IMR-90 (cell line): ENCODE measurements at places on chromosomes 7 and 10. TPM values are rescaled to one million over a fixed set of nuclear protein-coding genes. Genes with fewer than 3 reads are reported as not detected.
A peak's percentile ranks its signal among the peaks of the same experiment; 100 is the strongest.

DNA sequence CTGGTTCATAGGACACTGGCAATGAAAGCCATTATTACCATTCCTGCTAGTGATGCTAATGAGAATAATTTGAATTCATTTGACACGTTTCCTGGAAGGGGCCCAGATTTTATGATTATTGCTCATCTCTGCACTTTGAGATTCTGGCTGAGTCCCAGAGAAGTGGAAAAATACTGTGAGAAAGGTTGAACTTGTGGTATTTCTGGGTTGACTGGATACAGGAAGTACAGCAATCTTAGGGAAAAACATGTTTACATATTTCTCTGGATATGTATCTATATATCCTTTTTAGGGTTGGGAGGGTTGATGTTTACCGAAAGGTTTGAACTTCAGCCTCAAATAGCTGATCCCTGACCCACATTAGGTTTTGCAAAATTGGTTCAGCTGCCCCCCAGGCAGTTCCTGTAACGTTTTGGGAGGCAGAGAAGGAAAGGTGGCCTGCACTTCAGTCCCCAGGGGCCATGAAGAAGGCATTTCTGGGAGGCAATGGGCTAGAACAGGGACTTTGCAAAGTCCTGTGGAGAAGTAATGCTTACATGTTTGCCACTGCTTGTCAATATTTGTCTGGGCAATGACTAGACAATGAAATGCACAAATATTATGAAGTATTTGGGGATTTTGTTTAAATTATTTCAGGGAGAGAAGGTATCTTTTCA, 253.7 kb upstream of the PITRM1 start:
- DNase-seq = peak; percentile 82
- H3K36me3 ChIP-seq = no peaks in the 10 kb centered on the region
- peaks cover 14% of the 10 kb centered on the region for H3K4me1 ChIP-seq
- H3K27me3 ChIP-seq = no peaks in the 10 kb centered on the region

DNA sequence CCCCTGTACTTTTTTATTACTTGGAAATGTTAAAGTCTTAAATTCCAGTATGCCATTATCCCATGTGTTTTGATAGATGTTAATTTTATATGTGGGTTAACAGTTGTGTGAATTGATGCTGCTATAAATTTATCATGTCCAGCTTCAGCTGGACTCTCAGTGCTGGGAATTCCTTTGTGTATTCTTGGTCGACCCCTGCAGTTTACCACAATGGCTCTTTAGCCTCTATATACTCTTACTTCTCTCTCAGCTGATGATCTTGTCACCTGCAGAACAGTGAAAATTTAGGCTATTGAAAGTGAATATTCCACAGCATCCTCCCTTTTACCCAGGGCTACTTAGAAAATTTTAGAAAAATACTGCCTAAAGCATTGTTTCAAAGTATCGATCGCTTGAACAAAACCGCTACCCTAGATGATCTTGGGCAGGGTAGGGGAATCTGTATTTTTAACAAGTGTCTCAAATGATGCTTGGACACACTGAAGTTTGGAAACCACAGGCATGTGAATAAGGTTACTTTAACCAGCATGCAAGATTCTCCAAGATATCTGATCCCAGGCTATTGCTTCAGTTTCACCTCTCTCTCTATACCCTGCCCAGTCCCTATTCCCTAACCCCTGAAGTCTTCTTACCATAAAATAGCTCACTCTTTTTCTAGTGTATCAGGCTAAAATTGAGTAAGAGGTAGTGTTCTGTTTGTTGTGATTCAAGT, 25.4 kb downstream of the LCOR start:
- H3K36me3 ChIP-seq = peaks cover 9% of the 10 kb centered on the region
- no peaks in the 10 kb centered on the region for H3K27me3 ChIP-seq
- H3K27ac ChIP-seq = no peak overlapping the region
- no peak overlapping the region for H3K4me3 ChIP-seq
- no peak for DNase-seq

DNA sequence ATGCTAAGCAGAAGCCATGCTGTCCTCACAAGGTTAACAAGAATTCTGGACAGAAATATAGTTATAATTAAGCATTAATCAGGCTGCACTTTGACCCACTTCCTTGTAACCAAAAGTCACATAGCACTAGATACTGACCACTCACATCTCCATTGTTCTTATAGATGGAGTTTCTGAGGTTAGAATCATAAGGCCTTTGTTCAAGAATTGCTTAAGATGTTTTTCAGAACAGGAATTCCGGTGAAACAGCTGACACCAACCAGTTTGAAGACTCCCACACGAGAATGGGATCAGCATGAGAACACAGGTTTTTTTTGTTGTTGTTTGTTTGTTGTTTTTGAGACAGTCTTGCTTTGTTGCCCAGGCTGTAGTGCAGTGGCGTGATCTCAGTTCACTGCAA, 488.3 kb upstream of the NRP1 start:
- H3K4me3 ChIP-seq = no peak overlapping the region
- DNase-seq = no peak
- no peaks in the 10 kb centered on the region for H3K36me3 ChIP-seq
- no peak overlapping the region for H3K27ac ChIP-seq
- no peaks in the 10 kb centered on the region for H3K4me1 ChIP-seq
- peaks cover 4% of the 10 kb centered on the region; the same call in 1 of the 2 replicates for H3K27me3 ChIP-seq

DNA sequence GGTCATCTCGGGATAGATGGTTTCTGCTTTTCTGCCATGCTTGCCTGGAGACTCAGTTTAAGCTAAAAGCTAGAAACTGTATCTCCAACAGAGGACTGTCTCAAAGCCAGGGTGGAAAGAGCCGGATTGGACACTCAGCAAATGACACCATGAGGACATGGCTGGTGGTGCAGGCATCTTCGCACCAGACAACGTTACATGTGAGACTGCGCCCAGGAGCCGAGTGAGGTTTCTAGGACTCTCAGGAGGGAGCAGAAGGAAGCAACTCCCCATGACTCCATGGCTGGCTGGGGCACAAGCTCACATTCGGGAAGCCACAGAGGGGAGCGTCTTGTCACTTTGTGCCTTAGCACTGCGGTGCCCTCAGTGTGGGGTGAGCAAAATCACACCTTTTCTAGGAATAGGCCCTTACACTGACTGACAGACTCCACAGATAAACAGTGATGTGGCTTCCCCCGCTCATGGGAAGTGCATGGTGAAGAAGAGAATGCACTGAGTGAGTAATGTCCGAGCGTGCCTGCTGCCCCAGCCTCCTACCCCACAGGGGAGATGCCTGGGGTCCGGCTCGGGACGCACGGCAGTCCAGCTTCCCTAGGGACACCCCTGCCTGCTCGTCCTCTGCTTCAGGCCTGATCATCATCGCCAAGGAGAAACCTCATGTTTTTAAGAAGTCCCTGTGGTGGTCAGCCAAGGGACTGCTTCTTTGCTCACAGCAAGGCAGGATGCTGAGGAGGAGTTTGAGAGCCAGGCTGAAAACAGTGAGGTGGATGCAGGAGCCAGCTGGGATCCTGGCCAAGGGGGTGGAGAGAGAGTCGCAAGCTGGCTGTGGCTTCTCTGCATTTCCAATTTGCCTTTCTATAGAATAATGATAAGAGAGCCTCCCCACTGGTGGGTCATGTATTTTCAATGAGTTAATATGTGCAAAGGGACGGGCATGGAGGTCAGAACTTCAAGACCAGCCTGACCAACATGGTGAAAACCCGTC, 52.2 kb upstream of the FXYD4 start:
- DNase-seq = no peak
- no peak overlapping the region for H3K4me3 ChIP-seq
- H3K27ac ChIP-seq = no peak overlapping the region

- DNase-seq = no peak
- no peak overlapping the region for H3K4me3 ChIP-seq
- no peaks in the 10 kb centered on the region for H3K4me1 ChIP-seq
These were observed 59.4 kb upstream of the ASAH2 start for GRCh38 chr10:50310560-50311174.

- no peaks in the 10 kb centered on the region for H3K36me3 ChIP-seq
- H3K4me3 ChIP-seq = no peak overlapping the region
- H3K27me3 ChIP-seq = peaks cover 21% of the 10 kb centered on the region
- H3K27ac ChIP-seq = no peak overlapping the region
These were observed 25.1 kb upstream of the GHRHR start for GRCh38 chr7:30938435-30939316.

- H3K4me3 ChIP-seq = no peak overlapping the region
- H3K36me3 ChIP-seq = peaks cover 1% of the 10 kb centered on the region; the same call in 1 of the 2 replicates
- H3K4me1 ChIP-seq = no peaks in the 10 kb centered on the region
- DNase-seq = no peak
These were observed 34.0 kb downstream of the SPDYE6 start for GRCh38 chr7:102322202-102322715.

DNA sequence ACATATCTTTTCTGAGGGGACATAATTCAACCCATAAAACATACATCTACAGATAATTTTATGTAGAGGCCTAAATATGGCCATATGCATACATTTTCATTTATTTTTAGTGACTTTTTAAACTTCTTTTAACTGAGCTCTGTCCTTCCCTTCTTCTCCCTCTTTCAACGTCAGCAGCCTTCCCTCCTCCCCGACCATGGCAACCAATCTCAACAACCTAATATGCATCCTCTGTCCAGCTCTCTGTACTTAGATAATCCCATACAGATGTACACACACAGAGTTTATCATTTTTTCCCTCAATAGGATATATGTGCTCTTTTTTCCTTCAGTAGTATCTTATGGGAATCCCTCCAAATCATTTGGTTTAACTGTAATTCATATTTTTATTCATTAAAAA, 94.3 kb downstream of the CCDC71L start:
- no peak overlapping the region for H3K4me3 ChIP-seq
- no peaks in the 10 kb centered on the region for H3K27me3 ChIP-seq
- no peaks in the 10 kb centered on the region for H3K36me3 ChIP-seq
- no peak overlapping the region for H3K27ac ChIP-seq
- DNase-seq = no peak
- H3K4me1 ChIP-seq = peaks cover 8% of the 10 kb centered on the region

DNA sequence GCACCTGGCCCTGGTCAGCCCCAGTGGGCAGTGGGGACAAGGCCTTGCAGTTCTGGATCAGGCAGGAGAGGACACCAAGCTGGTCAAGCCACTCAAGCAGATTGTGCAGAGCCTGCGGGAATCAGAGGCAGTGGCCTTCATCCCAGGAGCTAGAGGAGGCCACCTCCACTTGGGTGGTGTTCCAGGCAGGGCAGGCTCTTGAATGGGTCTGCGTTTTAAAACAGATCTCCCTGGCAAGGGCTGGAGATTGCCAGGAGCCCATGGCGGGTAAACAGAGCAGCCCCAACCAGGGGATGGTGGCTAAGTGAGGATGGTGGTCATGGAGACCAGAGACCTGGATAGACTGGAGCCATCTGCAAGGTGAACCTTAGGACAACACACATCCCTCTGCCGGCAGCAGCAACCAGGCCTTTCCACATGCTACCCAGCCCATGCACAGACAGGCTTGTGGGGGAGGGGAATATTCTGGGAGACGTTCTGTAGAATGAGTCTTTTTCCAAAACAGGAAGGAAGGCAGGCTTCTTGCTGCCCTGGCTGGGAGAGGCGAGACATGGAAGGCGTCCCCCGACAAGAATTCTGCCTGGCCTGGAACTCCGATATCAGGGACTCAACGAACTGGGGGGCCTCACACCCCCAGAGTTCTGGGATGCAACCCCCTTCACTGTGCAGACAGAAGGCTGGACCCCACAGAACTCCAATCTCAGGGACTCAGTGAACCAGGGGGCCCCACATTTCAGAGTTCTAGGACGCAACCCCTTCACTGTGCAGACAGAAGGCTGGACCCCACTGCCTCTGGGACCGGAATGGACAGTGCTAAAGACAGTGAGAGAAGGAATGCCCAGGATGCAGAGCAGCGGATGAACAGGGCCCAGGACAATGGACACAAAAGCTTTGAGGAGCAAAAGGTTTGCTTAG, 264.8 kb downstream of the PTPRN2 start:
- no peaks in the 10 kb centered on the region for H3K4me1 ChIP-seq
- no peak overlapping the region for H3K27ac ChIP-seq
- no peak for DNase-seq
- H3K36me3 ChIP-seq = no peaks in the 10 kb centered on the region
- no peaks in the 10 kb centered on the region for H3K27me3 ChIP-seq

- H3K4me3 ChIP-seq = no peak overlapping the region; the same call in 1 of the 2 replicates
- DNase-seq = peak; percentile 70
- peaks cover 13% of the 10 kb centered on the region for H3K4me1 ChIP-seq
- no peaks in the 10 kb centered on the region for H3K36me3 ChIP-seq
- no peaks in the 10 kb centered on the region for H3K27me3 ChIP-seq
- no peak overlapping the region for H3K27ac ChIP-seq
These were observed 672.3 kb downstream of the TNS3 start for GRCh38 chr7:46909601-46910051.

- H3K4me1 ChIP-seq = peaks cover 37% of the 10 kb centered on the region
- no peak for DNase-seq
- no peaks in the 10 kb centered on the region for H3K27me3 ChIP-seq
- H3K27ac ChIP-seq = no peak overlapping the region
These were observed 111.0 kb downstream of the TCF7L2 start for GRCh38 chr10:113061054-113061430.

DNA sequence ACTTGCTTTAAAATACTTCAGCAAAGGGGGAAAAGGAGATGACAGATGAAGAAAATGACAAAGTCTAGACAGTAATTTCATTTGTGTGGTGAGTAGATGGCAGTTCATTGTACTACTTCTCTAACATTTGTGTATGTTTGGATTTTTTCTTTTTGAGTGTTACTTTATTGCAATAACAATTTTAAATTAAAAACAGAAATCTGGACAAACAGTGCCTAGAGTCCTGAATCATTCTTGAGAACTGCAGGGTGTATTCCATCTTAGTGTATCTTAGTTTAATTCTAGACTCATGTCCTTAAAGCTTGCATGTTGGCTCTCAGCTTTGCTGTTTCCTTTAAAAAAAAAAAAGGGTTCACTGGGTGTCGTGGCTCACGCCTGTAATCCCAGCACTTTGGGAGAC, 31.1 kb downstream of the HOXA1 start:
- no peak for DNase-seq
- no peak overlapping the region for H3K27ac ChIP-seq
- H3K4me1 ChIP-seq = 0 out of 2 replicates have a peak, but pooled peaks cover 1% of the 10 kb centered on the region
- H3K27me3 ChIP-seq = peaks cover 1% of the 10 kb centered on the region; the same call in 1 of the 2 replicates

DNA sequence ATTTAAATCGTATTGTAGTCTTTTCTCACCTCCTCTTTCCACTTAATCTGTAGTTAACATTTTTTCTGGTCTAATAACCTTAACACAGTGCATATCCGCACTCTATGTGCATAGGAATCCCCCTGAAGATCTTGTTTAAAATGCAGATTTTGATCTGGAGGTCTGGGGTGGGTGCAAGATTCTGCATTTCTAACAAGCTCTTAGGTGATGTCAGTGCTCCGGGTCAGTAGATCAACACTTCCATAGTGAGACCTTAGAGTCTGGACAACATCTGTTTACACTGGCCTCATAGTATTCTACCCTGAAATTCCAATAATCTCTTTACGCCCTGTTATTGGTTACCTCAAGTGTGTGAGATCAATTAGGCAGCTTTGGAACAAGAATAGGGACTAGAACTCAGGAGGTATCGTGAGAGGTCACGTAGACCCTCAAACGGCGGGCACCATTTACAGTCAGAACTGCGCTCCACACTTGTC, 434 bp upstream of the PLEKHA8 start:
- no peak for DNase-seq
- peaks cover 4% of the 10 kb centered on the region for H3K4me1 ChIP-seq
- H3K36me3 ChIP-seq = peaks cover 2% of the 10 kb centered on the region; the same call in 1 of the 2 replicates
- H3K27me3 ChIP-seq = no peaks in the 10 kb centered on the region

- peaks cover 45% of the 10 kb centered on the region for H3K36me3 ChIP-seq
- no peaks in the 10 kb centered on the region for H3K27me3 ChIP-seq
- DNase-seq = no peak
- H3K27ac ChIP-seq = no peak overlapping the region
- peaks cover 5% of the 10 kb centered on the region; the same call in 1 of the 2 replicates for H3K4me1 ChIP-seq
- H3K4me3 ChIP-seq = no peak overlapping the region
These were observed 48.4 kb downstream of the DAGLB start for GRCh38 chr7:6399351-6399750.

Gene HNRNPF
- 207 and 276 TPM in 2 replicates for total RNA-seq

Gene FAM24B
- 1.6 and 2.2 TPM in 2 replicates for total RNA-seq

Gene TMEM225B
- 0.54 and 0.56 TPM in 2 replicates for total RNA-seq

Gene ERVW-1
- not detected in 2 replicates for total RNA-seq

Gene CCDC146
- 0.54 and 0.83 TPM in 2 replicates for total RNA-seq

Gene CDC14C
- total RNA-seq = under 0.01 TPM in 2 replicates
